Ascending aorta (tissue), 2 donors: ENCODE measurements at places on chromosomes 16 and 17.
A peak's percentile ranks its signal among the peaks of the same experiment; 100 is the strongest.

DNA sequence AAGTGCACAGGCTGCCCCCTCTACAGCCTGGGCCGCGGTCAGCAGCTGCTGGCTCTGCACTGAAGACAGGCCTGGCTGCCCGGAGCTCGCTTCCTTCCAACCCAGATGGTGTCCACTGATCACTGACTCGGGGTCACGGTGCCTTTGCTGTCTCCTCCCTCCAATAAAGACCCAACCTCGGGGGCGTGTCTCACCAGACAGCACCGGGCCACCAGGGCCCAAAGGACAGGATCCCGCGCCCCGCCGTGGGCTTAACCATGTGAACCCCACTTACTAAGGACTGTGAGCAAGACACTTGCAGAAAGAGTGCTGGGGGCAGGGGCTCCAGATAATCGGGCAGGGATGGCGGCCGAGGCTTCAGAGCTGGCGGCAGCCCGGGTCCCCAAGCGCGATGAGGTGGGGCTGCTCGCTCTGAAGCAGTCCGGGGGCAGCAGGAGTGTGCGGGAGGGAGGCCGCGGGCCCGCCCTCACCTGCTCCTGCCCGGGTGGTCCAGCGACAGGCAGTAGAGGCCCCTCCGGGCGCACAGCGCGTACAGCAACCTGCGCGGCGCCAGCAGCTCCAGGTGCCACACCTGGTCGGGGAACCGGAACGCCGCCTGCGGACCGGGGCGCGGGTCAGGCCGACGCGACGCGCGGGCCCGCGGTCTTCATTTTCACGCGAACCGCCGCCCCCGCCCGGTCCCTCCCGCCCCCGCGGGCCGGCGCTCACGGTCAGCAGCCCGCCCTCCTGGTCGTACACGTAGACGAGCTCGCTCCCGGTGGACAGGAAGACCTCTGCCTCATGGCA is 502 bp downstream of the FAAP100 start:
- H3K4me3 ChIP-seq = peak overlapping the region; percentile 81
- peak overlapping the region; percentile 75 for H3K27ac ChIP-seq
- no peak for DNase-seq
- H3K27me3 ChIP-seq = no peaks in the 10 kb centered on the region
- peaks cover 17% of the 10 kb centered on the region for H3K4me1 ChIP-seq
- H3K36me3 ChIP-seq = peaks cover 35% of the 10 kb centered on the region

- no peak within 1 kb of the TSS for H3K4me3 ChIP-seq
- no peak for DNase-seq
- peaks cover 5% of the 10 kb centered on the region for H3K4me1 ChIP-seq
- H3K27ac ChIP-seq = no peak within 1 kb of the TSS
- no peaks in the 10 kb centered on the region for H3K36me3 ChIP-seq
Observed at GRCh38 chr17:74361230-74362068, at the start of gene BTBD17. Gene BTBD17, minus strand, starts transcription at chr17:74361868. Its CDS starts 49 bp downstream, at chr17:74361819.

- H3K4me3 ChIP-seq = no peak overlapping the region
- no peaks in the 10 kb centered on the region for H3K27me3 ChIP-seq
- H3K36me3 ChIP-seq = no peaks in the 10 kb centered on the region
- DNase-seq = no peak
- H3K4me1 ChIP-seq = no peaks in the 10 kb centered on the region
Observed at GRCh38 chr16:79286646-79287423, 313.7 kb downstream of the MAF start.

DNA sequence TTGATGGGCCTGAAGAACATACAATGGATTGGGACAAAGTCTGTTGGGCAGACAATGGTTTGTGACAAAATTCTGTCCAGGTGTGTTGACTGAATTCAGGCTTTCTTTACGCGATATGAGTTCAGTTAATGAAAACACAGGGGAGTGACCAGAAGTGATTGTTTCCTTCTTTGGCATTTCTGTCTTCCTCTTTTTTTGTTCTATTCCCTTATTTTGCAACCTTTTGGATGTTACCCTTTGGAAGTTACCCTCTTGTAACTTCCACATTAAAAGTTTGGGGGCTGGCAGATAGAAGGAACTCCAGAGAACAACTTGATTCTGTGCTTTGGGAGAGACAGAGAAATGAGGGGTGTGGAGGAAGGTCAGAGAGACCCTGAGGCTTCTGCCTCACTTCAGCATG is 126.7 kb downstream of the PITPNC1 start:
- H3K27me3 ChIP-seq = no peaks in the 10 kb centered on the region
- H3K27ac ChIP-seq = no peak overlapping the region
- H3K36me3 ChIP-seq = no peaks in the 10 kb centered on the region
- H3K4me1 ChIP-seq = no peaks in the 10 kb centered on the region

- H3K4me3 ChIP-seq = no peak overlapping the region
- H3K27ac ChIP-seq = no peak overlapping the region
- H3K27me3 ChIP-seq = no peaks in the 10 kb centered on the region
- H3K4me1 ChIP-seq = no peaks in the 10 kb centered on the region
Observed at GRCh38 chr17:31171701-31172100, 76.9 kb downstream of the NF1 start.
